ENCODE measurements at places on chromosomes 6 and 20.

GRCh38 chr6:108961985-108962384, 113.8 kb downstream of the ARMC2 start:
- DNase-seq = no peak

GRCh38 chr6:148431413-148431812, 88.8 kb downstream of the SASH1 start:
- DNase-seq = no peak

GRCh38 chr20:8220716-8221115, 88.7 kb downstream of the PLCB1 start:
- no peak for DNase-seq

DNA sequence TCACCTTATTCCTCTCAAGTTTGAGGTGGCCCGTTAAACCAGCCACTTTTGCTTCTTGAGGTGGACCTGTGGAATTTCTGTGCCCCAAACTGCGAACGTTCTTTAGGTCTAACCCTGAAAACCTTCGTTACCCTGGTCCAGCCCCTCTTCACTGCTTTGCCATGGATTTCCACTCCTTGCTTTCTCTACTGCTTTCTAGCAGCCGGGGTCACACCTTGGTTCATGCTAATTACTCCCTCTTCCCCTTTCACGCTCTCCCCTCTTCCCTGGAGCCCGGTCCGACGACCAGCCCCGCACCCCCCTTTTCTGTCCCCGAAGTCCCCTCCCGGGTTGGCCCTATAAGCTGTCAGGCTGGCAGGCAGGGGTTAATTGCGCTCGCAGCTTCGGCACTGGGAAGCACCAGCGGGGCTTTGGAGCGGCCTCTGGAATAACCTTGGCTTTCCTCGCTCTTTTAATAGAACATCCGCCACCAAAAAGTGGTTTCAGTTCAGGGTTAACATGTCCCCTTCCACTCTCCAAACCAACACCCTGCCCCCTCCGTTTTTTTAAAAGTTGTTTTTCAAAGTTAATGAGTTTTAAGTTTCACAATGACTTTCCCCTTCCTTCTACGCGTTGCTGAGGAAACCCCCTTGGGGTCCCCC, 1.4 kb upstream of the HIVEP1 start:
- DNase-seq = peak; percentile 77

DNA sequence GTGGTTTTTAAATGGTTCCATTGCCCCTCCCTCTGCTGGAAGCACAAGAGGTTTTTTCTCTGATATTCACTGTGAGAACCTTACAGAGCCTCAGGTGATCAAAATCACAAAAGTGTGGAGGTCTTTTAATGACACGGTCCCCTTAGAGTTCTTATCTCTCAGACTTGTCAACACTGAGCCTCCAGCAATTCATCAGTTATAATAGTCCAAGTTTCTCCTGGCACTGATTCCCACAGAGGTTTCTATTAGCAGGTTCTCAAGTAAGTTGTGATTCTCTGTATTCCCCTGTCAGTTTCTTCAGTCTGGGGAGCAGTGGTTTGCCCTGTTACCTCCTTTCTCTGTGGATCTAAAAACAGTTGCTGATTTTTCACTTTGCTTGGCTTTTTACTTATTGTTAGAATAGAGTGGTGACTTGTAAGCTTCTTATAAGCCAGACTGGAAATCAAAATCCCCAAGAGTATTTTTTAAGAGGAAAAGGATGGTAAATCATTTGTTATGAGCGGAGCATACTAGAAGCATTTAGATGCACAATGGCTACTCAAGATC, 157.4 kb upstream of the BMP5 start:
- DNase-seq = no peak

DNA sequence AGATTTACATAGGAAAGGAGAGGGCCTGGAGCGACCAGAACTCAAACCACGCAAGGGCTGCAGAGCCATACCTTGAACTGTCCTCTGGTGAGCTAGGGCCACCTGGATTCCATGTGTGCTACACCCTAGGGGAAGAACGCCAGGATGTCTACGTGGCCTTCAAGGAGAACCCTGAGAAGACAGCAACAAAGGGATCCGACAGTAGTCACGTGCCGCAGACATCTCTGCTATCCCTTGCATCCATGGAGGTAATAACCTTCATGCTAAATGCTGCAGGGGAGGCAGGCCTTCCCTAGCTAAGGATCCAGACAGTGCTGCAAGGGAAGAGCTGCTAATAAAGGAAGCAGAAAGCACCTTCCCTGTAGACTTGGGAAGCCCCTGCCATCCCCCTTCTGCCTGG, 52.9 kb downstream of the NOL4L start:
- no peak for DNase-seq

DNA sequence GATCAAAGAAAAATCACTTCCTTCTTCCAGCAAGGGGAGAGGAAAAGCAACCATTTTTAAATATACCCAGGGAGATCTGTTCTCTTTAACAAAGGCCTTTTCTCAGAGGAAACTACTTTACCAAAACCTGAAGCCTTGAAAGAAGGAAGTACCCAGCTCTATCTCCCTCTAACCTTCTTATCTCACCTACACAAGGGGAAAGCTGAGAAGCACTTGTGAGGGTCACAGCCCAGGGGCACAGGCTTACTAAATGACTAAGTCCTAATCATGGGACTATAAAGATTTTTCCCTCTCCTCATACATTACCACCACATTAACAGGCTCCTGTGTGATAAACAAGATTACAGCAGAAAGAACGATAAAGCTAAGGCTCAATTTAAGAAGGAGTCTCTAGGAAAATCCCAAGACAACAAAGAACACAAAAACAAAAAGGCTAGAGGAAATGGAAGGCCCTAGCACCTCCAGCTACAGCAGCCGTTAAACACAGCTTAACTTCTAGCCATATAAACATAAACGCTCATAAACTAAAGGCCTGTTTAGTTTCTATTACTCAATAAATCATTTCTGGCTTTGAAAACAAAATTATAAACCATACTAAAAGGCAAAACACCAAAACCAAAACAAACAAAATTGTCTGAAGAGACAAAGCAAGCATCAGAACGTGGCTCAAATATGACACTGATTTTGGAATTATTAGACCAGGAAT, 284.9 kb upstream of the ECI2 start:
- DNase-seq = no peak

GRCh38 chr20:20216941-20217340, 151.0 kb upstream of the INSM1 start:
- no peak for DNase-seq
